ENCODE measurements at places on chromosomes 4 and X. TPM values are rescaled to one million over a fixed set of nuclear protein-coding genes. Genes with fewer than 3 reads are reported as not detected.

RWDD4 gene
- 18.5 TPM for total RNA-seq

UTP14A gene
- total RNA-seq, result 11.7 TPM

DCAF8L2 gene
- total RNA-seq, result not detected

MAD2L1 gene
- 5.9 TPM for total RNA-seq

OTUD4 gene
- 101 TPM for total RNA-seq

DNA sequence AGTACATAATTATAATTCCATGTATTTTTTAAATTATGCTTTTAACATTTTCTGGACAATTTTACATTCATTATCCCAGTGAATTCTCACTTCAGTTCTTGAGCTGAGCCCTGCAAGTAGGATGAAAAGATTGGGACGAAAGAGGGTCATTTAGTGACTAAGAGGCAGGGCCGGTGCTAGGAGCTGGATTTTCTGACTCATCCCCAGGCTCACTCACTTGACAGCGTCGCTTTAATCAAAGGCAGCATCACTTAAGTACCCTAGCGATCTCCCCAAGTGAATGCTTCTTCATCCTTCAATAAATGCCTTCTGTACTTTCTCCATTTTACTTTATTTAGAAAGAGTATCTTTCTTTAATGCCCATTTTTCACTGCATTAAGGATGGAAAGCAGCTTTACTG is 263.6 kb downstream of the HS3ST1 start:
- no peak for DNase-seq

GRCh38 chr4:152564336-152564735 is 28.4 kb upstream of the FBXW7 start:
- no peak for DNase-seq

DNA sequence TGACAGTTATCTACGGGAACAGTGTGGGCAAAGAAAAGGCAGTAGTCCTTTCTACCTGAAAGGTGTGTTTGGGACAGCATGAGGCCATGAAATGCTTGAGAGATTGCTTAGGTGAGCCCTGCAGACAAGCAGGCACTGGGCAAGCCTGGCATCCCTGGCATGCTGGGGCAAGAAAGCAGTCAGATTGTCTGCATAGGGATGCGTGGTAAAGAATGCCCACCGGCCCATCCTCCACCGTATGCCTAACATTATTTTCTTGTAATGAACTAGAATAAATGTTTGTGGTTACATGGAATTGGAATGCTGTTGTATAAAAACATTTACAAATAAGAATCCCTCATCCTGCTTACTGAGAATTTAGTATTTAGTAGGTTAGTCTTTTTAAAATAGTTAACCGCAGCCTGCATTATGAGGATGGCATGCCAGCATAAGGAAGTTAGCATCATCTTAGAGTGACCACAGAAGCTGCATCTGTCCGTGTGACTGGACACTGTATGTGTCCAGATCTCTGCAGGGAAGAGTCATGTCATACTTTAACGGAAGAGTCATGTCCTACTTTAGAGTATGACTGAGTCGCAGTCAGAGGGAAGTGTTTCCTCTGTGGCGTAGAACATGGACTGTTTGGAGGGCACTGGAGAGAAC is 18.9 kb downstream of the ZBTB49 start:
- no peak for DNase-seq

DNA sequence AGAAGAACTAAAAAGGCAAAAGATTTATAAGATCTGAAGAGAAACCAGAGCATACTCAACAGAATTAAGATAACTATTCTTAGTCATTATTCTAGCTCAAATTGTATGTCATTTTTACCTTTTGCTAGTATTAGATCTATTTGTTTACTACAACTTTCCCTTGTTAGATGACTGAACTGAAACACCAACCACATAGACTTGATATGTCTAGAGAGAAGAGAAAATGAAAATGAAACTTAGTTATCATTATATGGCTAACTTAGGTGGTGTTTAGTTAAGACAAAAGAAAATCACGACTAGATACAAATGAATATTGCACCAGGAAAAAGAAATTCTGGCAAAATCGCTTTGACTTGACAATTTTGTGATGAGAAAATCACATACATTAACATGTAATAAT is 690.8 kb downstream of the PCDH18 start:
- DNase-seq, result no peak

DNA sequence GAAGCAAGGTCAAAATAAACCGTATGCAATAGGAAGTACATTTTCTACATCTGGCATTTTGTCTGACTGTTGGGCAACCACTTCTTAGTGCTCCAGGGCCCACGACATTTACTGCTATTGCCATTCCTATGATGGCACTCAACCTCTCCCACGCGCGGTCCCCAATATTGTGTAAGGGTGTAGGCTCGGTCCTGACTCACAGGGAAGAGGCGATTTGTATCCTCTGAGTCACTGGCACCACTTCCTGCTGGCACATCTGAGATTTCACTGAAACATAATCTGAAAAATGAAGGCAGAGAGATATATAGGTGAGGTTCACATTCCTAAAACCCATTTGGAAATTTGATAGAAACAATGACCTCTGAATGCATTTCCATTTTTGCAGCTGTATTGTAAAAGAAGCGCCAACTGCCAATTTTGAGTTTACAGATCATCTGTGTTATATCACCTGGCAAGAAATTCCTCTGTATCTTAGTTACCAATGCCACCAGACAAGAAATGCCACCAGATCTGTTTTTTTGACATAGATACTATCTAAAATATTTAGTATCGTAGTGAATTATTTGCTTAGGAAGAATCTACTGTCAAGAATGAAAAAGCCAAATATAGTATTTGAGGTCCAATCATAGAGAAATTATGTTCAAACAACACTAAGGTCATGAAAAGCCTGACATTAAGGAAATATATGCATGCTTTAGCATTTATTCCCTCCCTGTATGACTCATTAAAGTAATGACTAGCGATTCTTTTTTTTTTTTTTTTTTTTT is 9.8 kb downstream of the EREG start:
- no peak for DNase-seq

DNA sequence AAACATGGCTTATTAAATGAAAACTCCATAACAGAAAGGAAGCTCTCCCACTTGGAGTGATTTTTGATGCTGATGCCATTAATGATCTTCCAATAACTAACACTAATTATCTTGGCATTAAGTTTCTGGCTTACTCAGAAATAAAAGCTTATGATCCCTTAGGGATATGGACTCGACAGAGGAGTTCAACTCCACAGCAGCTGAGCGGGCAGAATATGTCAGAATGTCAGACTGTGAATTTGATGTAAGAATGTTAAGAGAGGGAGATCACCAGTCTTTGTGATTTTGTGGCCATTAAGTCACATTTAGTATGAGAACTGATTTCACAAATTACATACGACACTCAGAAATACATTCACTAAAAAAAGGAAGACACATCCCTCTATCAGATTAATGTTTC is 2244.0 kb downstream of the ARAP2 start:
- no peak for DNase-seq

GRCh38 chrX:52082578-52082977 is 13.6 kb upstream of the MAGED4B start:
- no peak for DNase-seq

- no peak for DNase-seq
Measured at GRCh38 chr4:164438321-164438720, 315.6 kb upstream of the SMIM31 start.

DNA sequence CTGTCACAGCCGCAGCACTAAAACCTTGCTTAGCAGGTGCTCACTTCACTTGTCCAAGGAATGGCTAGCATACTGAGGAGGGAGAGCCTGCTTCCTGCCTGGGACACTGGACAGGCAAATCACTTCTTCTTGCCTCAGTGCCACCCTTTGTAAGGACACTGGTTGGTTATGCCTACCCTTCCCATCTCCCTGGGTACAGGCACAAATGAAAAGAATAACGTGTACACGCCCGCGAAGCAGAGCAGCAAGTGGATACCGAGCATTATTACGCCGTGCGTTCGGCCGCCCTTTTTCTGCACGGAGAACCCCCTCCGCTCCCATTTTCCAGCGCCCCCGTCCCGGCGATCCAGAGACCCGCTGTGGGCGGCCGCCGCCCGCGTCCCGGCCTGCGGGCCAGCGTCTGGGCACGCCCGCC is 338 bp upstream of the KLHL2 start:
- DNase-seq, result peak; percentile 31

GRCh38 chrX:270848-271367 is 10.3 kb upstream of the PLCXD1 start:
- no peak for DNase-seq

DNA sequence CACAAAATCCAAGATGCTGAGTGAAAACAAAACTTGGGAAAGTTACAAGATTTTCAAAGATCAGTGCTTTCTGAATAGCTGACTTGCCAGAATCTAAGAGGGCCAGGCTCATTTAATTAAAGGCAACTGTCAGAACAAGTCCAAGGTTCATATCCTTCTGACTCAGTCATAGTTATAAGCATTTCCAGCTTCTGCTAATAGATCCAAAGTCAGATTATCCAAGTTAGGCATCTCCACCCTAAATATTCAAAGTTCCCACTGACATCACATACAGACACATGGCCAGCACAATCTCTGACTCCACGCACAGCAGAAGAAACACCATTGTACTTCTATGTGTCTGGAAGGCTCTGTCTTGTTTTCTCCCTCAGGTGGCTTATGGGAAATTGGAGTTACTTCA is 41.8 kb downstream of the GASK1B start:
- no peak for DNase-seq
